DMS153 (cell line): ENCODE measurements at places on chromosomes 13 and 19.

- DNase-seq, result no peak
Observed at GRCh38 chr19:23718802-23719201, 31.8 kb upstream of the ZNF675 start.

DNA sequence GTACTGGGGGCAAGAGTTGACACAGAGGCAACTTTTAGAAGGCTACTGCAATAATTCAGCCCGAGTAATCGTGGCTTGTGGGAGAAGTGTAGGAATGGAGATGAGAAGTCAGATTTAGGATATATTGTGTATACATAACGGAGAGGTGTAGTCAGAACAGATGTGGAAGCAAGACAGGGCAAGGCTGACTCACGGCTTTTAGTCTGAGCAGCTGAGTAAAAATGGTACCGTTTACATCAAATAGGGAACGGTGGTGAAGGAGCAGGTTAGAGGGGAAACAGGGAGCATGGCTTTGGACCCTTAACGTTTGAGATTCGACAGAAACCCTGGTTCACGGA lies 796 bp upstream of the LSM14A start:
- DNase-seq, result no peak

- DNase-seq, result no peak
Observed at GRCh38 chr13:78601874-78602560, 1.3 kb downstream of the POU4F1 start.

DNA sequence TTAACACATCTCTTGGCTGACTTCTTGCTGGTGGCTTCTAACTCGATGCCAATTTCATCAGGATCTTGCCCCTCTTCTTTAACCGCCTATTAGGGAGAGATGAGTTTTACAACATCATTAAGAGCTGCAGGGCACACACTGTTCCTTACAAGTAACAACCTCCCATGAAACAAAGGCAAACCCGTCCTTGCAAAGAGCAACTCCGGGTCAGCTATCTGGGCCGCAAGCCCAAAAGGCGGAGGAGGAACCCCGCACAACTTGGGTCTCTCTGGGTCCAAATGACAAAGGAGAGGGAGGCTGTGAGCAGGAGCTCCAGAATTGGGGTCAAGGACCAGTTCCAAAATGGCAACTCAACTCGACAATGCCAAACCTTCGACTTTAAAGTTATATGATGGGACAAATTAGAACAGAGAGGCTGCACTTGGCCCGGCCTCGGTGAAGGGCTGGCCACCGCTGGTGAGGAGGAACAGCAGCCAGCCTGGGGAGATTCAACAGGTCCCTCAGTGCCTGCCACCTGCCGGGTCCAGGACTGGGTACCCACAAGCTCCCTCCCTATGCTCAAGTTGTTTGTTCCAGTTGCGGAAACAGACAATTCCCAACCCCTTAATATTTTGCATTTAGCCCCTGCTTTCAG lies 1.1 kb downstream of the SAFB2 start:
- no peak for DNase-seq

DNA sequence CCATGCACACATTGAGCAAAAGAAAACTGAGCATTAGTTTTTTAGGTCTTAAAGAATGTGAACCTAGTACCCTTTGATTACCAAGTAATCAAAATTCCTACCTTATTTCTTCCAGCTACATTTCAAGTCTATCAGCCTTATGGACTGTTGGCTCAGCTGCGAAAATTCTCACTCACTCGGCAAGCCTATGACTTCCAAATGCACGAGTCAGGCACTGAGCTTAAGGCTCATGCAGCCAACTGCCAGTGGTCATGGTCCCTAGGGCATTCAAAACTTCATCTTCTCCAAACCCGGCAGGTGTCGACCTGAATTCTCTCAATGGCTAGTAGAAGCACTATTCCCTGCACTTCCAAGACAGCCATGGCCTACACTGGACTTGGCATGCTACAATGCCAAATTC lies 41.2 kb downstream of the RUBCNL start:
- DNase-seq, result no peak

DNA sequence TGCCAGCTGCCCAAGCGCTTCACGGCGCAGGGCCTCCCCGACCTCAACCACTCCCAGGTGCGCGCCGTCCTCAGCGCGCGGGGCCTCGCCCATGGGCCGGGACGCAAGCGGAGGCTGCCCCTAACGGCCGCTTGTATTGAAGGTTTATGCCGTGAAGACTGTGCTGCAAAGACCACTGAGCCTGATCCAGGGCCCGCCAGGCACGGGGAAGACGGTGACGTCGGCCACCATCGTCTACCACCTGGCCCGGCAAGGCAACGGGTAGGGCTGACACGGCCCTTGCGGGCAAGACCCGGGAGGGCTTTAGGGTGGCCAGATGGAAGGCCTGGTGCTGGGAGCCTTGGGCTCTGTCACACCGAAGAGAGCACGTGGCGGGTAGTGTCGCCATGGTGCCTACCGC lies 23.2 kb downstream of the UPF1 start:
- DNase-seq, result no peak

GRCh38 chr13:27171244-27171826 lies at the start of gene USP12:
USP12 (minus strand) TSS chr13:27171811; CDS start chr13:27171639, 172 bp downstream.
- no peak for DNase-seq
